ENCODE measurements at places on chromosomes 4 and X.

DNA sequence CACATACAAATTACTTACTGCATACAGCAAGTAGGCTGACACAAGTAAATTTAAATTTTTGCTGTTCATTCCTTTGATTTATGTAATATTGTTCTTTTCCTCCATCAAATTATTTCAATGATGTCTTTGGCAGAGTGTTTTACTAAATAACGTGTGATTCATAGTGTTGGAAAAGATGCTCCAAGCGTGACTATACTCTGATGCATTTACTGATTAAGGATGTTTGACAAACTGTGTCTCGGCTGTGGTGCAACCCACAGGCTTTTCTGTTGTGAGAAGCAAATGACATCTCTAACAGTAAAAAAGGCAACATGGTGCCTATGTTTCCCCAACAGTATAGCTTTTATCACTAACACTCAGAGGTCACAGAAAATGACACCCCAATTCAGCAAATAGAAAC lies 540.9 kb downstream of the PPP4R3C start:
- DNase-seq, result no peak

DNA sequence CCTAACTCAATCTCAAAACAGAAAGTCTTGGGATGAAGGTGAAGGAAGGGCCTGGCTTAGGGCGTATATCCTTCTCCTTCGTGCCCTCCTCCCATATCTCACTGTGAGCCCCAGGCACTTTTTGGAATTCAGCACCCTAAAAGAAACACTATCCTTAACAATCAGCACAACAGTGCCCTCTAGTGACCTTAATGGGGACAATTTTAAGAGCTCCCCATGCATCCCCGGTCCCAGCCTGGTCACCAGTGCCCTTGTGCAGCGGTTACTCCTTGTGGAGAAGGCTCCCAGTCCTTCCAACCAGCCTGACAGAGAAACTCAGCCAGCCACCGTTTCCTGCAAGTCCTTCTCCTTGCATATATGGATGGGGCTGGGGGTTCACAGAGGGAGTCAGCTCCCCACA lies 4.2 kb downstream of the PAK3 start:
- peak; percentile 20 for DNase-seq

DNA sequence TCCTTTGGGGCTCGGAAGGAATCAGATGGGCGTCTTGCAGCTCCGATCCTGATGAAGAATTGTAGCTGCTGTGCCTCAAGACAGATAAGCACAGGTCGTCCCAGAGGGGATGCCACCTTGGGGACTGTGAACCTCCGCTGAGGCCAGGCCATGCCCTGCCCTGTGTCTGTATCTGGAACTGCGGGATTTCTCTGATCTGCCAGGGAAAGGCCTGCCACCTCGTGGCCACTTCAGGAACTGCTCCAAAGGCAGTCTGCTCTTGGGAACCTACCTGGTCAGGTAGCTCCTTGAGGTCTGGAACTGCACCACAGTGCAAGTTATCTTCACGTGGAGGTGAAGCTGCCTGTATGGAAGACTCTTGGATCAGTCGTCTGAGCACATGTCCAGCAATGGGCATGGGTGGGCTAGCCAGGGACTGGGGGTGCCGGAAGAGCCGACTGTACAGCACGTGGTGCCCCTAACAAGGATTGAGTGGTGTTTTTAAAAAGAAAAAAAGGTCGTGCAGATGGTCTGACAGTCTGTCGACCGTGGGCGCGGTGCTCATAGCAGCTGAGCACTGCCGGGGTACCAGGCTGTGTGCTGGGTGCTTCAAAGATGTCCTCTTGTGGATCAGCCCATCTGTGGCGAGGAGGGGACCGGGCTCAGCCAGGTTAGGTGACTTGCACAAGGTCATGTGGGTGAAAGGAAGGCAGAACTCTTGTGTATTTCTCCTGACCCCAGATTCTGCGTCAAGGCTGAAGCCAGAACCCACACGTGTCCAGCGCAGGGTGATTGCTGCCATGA lies 3.1 kb upstream of the GRPEL1 start:
- peak; percentile 85 for DNase-seq

DNA sequence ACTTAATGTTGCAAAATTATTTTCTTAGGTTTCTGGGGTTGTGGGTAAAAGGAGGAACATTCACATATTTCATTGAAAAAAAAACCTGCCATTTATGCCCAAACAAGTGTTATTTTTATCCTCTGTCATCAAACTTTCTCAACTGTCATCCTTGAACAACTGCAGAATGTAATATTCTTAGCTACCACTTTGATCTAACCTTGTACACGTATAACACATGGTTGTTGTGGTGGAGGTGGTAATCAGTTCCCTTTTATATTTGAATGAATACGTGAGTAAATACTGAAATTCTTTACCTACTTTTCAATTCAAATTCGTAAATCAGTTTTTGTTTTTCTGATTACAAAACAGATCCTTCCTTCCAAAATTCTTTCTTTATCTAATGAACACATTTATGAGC lies 3.8 kb upstream of the AMMECR1 start:
- DNase-seq, result no peak

DNA sequence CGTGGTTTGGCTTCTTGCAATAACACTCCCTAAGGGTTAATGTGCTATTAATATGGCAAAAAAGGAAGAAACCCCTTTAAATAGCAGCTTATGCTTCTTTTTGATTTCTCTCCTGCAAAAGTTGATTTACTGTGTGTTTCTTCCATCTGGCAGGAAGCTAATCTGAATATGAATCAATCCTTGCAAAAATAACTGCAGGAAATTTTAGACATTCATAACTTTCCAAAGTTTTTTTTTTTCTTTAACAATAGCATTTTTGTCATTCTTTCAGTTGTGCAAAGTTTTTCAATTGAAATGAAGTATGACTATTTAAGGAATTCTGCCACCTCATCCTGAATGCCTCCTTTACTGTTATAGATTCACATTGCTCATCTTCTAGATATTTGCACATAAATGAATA lies 115.6 kb downstream of the SPANXA1 start:
- no peak for DNase-seq

Data from Ammon's horn (tissue), 1 donor.